Uterus (tissue), 4 donors: ENCODE measurements at places on chromosomes 12 and 14. TPM values are rescaled to one million over a fixed set of nuclear protein-coding genes. Genes with fewer than 3 reads are reported as not detected.

The EMP1 gene
- 114 TPM for total RNA-seq

The FLRT2 gene
- 5.4 TPM for total RNA-seq

The RPGRIP1 gene
- not detected for total RNA-seq

The LRRC43 gene
- 3.3 TPM for total RNA-seq

The TNFAIP2 gene
- total RNA-seq: 75.3 TPM

The M6PR gene
- 78.4 TPM for total RNA-seq

The ANKRD33 gene
- 0.14 TPM for total RNA-seq

The ALG10 gene
- total RNA-seq: 4.1 TPM

The GSG1 gene
- not detected for total RNA-seq

The SLC2A3 gene
- total RNA-seq: 64.1 TPM

The KRT71 gene
- not detected for total RNA-seq

The HOXC12 gene
- total RNA-seq: not detected

The CLEC1B gene
- not detected for total RNA-seq

The SLC17A8 gene
- total RNA-seq: not detected

The CABP1 gene
- total RNA-seq: 6.4 TPM

The MYH6 gene
- not detected for total RNA-seq

The IAPP gene
- total RNA-seq: not detected

The CMTM5 gene
- 6.5 TPM for total RNA-seq

The ARG2 gene
- not detected for total RNA-seq

The GLIPR1 gene
- 43.8 TPM for total RNA-seq

The GPR84 gene
- not detected for total RNA-seq

The DDHD1 gene
- 25.1 TPM for total RNA-seq

The CDKL1 gene
- 11.8 TPM for total RNA-seq

The CACNA2D4 gene
- total RNA-seq: 4.0 TPM

The POMT2 gene
- 17.8 TPM for total RNA-seq

The LMBR1L gene
- 46.4 TPM for total RNA-seq

The CPSF6 gene
- 35.6 TPM for total RNA-seq

The UBC gene
- total RNA-seq: 1,719 TPM

The ADAMTS20 gene
- total RNA-seq: not detected

The PGF gene
- 21.3 TPM for total RNA-seq

The AQP2 gene
- total RNA-seq: not detected

The SAMD4A gene
- 67.8 TPM for total RNA-seq

The HELB gene
- 12.4 TPM for total RNA-seq

The HNRNPC gene
- total RNA-seq: 599 TPM

The EXOC3L4 gene
- 5.6 TPM for total RNA-seq

The IFNG-AS1 gene
- not detected for total RNA-seq

The POTEM gene
- total RNA-seq: not detected

The GLIPR1L2 gene
- total RNA-seq: not detected

The C1S gene
- total RNA-seq: 412 TPM

The LAG3 gene
- total RNA-seq: 0.41 TPM

The E2F7 gene
- total RNA-seq: 5.9 TPM
